ENCODE measurements at places on chromosomes 2 and 18.

DNA sequence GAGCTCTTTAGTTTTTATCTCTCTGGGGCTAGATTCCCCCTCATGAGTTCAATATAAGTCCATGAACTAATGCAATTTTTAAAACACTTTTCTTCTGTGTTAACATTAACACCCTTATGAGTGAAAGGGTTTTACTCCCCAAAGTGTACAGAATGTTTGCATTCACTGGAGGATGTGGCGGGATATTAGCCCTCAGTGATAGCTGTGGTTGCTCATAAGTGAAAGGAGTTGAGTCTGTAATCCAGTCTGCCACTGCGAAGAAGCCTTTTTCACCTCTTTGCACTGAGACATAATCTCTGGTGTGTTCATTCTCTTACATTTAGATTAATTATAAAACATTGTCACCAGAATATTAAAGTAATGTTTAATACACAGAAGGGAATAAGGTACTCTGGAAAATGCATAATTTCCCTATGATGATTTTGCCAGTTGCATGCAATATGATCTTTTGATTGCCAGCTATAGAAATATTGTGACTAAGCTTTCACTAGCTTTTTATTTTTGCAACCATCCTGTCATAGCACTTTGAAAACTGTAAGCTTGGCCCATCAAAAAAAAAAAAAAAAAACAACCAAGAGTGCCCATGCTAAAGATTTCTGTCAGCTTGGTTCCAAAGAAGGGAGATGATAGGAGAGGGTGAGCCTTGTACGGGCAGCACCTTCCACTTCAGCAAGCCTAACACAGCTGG, 113.2 kb downstream of the BCL11A start:
- DNase-seq: no peak

DNA sequence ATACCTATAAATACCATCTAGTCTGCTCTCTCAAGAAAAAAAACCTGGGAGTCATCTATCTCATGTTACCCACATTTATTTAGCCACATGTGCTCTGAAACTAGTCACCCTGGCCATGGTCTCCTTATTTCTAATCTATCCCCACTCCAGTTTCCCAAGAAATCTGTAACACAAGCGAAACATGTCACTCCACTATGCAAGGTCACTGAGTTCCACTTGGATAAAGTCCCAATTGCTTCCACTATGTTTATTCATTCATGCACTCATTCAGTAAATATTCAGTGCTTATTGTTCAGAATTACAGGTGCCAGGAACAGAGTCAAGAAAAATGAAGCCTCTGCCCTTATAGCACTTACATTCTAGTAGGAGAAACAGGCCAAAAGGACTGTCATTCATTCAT, 369.4 kb upstream of the CYRIA start:
- DNase-seq: no peak

- DNase-seq: peak; percentile 33
Observed at GRCh38 chr2:207123335-207123744, 42.4 kb downstream of the KLF7 start.

DNA sequence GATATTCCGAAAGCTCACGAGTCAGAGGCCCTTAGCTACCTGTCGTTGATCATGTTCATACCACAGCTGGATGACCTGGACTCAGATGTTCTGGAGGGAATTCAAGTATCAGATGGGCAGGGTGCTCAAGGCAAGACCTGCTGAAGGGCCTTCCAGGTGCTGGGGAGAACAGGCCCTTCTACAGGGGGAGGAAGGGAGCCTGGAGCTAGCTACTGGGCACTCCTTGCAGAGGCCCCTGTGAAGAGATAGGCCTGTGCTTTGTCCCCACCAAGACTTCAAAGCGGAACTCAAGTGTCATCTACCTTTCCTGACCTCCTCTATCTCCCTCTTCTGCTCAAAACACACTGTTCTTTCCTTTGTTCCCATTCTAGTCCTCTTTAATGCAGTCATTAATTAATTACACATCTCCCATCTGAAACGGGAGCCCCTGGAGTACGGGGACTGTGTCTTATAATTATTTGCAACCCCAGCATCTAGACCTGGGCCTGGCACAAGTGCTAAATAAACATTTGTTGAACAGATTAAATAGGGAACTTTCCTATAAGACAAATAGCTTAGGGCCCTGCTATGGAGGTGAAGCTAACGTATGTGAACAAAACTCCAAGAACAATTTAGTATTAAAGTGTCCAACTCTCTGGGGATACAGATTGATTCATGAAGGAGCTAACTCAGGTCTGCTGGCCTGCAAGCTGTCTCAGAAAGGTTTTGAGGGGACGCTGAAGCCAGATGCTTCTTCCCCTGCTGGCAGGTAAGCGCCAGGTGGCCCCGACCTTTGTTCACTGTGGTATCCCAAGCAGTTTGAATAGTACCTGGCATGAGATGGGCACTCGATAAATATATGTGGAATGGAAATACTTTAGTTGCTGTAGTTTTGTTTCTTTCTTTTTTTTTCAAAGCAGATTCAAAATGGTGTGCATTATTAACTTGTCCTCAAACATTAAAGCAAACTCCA, 22.0 kb downstream of the RHOB start:
- DNase-seq: no peak

DNA sequence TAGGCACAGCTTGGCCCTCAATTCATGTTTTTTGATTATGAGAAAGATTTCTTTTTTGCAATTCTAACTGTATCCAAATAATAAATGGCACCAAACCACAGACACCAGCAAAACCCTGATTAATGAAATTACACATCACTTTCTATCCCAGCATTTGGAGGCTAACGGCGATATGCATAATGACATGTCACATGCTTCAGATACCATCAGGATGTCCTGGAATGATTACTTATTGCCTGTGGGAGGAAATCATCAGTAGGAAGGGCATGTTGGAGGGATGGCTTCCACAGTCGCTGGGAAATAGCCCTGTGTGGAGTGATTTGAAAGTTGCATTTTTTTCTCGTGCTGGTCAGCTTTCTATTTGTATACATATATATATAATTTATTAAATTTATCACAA, 121.7 kb downstream of the CMPK2 start:
- no peak for DNase-seq

GRCh38 chr18:70420146-70420898, 131.5 kb downstream of the SOCS6 start:
- no peak for DNase-seq

DNA sequence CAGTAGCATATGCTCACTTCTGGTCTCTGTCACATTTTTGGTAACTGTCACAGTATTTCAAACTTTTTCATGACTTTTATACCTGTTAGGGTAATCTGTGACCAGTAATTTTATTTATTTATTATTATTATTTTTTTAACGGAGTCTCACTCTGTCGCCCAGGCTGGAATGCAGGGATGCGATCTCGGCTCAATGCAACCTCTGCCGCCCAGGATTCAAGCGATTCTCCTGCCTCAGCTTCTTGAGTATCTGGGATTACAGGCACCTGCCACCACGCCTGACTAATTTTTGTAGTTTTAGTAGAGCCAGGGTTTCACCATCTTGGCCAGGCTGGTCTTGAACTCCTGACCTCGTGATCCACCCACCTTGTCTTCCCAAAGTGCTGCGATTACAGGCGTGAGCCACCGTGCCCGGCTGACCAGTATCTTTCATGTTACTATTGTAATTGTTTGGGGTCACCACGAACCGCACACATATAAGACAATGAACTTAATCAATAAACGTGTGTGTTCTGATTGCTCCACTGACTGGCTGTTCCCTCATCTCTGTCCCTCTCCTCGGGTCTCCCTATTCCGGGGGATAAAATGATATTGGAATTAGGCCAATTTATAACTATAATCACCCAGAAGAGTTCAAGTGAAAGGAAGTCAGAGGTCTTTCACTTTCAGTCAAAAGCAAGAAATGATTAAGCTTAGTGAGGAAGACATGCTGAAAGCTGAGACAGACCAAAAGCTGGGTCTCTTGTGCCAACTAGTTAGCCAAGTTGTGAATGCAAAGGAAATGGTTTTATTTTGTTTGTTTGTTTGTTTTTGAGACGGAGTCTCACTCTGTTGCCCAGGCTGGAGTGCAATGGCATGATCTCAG, 22.9 kb downstream of the TGIF1 start:
- no peak for DNase-seq

DNA sequence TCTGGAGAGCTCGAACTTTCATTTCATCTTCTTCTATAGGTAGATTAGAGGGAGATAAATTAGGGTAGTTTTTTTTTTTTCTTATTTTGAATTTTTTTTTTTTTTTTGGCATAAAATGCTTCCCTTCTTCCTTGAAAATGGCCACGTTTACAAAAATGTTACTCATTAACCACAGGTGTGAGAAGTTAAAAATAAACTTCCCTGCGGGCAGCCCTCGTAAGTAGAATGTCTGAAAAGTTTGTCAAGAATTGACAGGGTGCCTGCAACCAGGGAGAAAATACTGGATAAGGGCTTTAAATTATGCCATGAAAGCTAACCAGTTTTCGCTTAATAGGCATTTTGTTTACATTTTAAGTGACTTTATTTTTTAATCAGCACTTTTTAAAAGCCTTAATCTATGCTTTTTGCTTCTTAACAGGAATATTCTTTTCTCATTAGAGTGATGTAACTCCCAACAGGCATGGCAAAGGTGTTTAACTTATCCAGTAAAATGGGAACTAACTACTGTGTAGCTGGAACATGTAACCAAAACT, 4.2 kb upstream of the FN1 start:
- no peak for DNase-seq
